Neural crest cell (in vitro differentiated cells): ENCODE measurements at places on chromosomes 5 and 9.

GRCh38 chr9:127723444-127723843 lies 7.6 kb downstream of the TTC16 start:
- no peak for DNase-seq

DNA sequence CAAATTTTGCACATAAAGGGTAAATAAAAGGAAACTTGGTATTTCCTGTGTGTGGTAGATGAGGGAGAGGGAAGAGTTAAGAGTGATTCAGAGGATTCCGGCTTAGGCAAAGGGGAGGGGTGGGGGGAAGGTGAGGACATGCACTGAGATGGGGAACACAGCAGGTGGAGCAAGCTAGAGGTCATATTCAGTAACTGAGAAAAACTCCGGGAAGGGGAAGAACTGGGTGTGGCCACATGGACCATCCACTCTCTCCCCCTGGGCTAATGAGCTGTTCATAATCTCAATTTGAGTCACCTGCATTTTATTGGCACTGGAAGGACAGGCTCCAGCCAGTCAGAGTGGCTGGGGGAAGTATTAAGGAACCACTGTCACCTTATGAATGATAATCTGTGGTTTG lies 45.1 kb upstream of the UGCG start:
- no peak for DNase-seq

DNA sequence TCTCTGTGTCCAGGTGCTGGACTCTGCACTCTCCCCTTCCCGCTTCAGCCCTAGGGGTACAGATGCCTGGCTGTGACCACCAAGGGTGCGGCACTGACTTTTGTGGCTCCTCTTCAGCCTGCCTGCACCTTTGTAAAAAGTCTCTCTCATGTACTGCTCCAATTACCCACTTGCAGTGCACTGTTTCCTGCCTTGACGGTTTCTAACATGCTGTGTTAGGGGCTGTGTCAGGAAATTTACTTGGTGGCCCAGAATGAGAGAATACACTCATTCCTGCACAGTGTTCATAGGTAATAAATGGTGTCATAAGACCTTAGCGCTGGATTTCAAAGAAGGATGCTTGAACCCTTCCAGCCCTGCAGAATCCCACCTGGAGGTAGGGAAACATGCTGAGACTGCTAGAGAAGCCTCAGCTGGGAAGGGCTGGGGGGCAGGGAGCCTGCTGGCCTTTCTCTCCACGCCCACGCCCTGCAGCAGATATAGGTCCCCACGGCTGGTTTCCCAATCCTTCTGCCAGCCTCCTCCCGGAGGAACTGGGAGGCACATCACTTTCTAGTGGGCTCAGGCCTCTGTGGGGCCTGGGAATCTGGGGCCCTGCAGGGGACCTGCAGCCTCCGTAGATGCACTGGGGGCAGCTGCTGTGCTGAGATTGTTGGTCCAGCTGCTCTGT lies 17.6 kb upstream of the HRH2 start:
- DNase-seq, result no peak

DNA sequence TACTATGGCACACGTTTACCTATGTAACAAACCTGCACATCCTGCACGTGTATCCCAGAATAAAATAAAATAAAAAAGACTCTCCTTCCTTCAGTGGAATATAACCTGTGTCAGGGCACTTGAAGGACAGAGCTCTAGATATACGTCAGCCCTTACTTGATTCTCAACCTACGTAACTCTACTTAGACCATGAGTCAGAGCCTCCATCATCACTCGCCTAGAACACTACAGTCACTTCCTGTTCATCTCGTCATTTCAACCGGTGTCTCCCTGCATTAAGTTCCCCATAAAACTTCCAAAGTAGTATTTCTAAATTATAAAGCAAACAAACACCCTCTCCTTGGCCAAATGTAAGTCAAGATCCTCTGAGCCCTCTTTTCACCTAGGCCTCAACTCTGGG lies 243.5 kb upstream of the CCNG1 start:
- DNase-seq, result no peak

DNA sequence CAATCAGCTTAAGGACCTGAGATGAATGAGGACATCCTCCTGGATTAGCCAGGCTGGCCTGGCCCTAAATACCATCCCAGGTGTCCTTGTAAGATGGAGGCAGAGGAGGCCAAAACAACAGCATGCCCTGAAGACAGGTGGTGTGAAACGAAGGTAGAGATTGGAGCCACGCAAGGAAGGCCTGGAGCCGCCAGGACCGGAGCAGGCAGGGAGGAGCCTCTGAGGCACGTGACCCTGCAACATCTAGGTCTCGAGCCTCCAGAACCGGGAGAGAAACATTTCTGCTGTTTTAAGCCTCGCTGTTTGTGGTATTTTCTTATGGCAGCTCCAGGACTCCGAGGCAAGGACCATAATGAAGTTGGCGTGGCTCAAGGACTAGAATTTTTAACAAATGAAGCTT lies 9.7 kb upstream of the COL5A1 start:
- no peak for DNase-seq

GRCh38 chr9:31700252-31701045 lies 684.0 kb upstream of the ACO1 start:
- DNase-seq, result no peak

GRCh38 chr5:1889321-1890065 lies 6.8 kb upstream of the IRX4 start:
- DNase-seq, result no peak

- DNase-seq, result no peak
Observed at GRCh38 chr5:36720688-36721087, 114.3 kb downstream of the SLC1A3 start.

DNA sequence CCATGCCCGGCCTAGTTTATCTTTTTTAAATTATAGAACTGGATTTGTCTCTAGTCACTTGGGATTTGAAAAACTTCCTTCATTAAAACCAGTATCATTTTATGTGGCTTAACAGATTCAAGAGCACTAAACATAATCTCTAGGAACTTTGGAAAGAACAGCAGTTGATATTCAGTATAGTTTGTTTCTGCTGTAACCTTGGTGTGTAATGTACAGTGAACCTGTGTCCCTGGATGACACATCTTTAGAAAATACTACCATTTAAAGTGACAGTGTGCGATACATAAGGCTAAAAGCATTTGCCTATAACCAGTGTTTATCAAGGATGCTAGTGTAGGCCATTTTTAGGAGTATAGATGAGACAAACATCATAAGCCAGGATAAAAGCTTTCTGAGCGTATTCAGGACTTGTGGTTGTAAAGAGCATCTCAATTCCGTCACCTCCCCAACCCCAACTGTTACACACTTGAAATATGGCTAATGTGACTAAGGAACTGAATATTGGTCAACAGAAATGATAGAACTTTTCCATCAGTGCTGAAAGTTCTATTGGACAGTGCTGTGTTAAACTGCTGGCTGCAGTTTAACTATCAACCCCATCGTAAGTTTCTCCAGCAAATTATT lies 4.4 kb downstream of the SNX18 start:
- no peak for DNase-seq

- no peak for DNase-seq
Observed at GRCh38 chr5:52809884-52810283, 22.2 kb downstream of the ITGA1 start.

- no peak for DNase-seq
Observed at GRCh38 chr5:178398901-178399700, 166.5 kb upstream of the PHYKPL start.

DNA sequence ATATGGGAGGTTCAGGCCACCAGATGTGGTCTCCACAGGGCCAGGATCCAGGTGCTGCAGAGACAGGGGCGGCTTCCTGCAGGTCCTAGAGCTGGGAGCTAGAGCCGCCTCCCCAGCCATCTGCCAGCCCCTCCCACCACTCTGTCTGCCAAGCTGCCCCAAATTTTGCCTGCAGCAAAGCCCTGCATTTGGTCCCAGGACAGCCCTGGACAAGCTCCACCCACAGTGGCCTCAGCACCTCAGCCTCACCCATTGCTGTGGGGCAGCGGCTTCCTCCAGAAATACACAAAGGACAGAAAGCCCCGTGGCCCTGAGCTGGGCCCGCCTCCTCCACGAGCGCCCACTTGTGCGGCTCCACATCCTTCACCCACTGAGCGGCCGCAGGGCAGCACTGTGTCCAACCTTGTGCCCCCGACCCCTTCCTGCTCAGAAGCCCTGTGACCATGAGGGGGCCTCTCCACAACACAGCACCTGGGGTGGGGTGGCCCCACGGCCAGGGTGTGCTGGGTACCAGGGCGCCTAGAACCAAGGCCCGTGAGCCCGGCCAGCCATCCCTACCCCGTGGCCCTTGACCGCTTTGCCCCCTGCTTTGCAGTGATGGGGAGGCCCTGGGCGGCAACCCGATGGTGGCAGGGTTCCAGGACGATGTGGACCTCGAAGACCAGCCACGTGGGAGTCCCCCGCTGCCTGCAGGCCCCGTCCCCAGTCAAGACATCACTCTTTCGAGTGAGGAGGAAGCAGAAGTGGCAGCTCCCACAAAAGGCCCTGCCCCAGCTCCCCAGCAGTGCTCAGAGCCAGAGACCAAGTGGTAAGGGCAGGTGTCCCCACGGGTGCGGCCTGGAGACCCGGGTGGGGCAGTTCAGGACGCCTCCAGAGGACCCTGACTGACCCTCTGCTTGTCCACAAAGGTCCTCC lies 3.7 kb upstream of the AJM1 start:
- DNase-seq, result no peak
